ENCODE measurements at places on chromosomes 12 and 14.

DNA sequence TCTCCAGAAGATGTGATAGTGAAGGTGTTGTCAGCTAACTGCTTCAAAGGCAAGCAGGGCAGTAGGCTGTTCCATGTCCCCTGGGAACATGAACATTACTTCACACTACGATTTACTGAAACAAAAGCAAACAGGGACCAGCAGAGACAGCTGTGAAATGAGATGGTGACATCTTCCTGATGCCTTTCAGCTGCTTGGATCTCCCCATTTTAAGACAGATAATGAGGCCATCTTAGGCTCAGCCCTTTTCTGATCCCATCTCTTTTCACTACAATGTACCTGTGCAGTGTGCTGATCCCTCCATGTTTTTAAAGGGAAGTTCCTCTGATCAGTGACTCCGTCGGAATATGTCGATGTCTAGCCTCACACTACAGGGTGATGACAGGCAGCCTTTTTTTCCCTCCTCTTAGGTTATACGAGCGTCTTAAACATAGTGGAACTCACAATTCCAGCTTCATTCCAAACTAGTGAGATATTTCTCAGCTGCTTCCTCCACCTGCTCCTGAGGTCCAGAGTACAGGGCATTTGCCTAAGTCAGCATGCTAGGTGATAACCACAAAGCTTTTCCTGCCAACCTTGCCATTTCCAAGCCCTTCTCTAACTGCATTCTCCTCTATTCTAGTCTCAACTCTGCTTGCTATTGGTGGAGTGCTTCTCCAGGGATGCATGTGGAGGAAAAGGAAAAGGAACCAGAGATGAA lies 87.6 kb upstream of the EGLN3 start:
- H3K36me3 ChIP-seq = no peaks in the 10 kb centered on the region
- no peaks in the 10 kb centered on the region for H3K27me3 ChIP-seq
- DNase-seq = no peak
- no peak overlapping the region for H3K27ac ChIP-seq

- H3K27ac ChIP-seq = no peak overlapping the region
- no peaks in the 10 kb centered on the region for H3K4me1 ChIP-seq
- H3K4me3 ChIP-seq = no peak overlapping the region
- H3K27me3 ChIP-seq = no peaks in the 10 kb centered on the region
- DNase-seq = no peak
Measured at GRCh38 chr14:94864387-94865195, 94.7 kb upstream of the GSC start.

GRCh38 chr14:92451245-92451644 lies 62.3 kb upstream of the RIN3 start:
- no peak overlapping the region for H3K27ac ChIP-seq
- H3K36me3 ChIP-seq = no peaks in the 10 kb centered on the region
- H3K27me3 ChIP-seq = no peaks in the 10 kb centered on the region
- H3K4me3 ChIP-seq = no peak overlapping the region

GRCh38 chr14:95024380-95024779 lies 132.9 kb downstream of the DICER1 start:
- no peak overlapping the region for H3K27ac ChIP-seq
- H3K4me1 ChIP-seq = no peaks in the 10 kb centered on the region
- no peaks in the 10 kb centered on the region for H3K36me3 ChIP-seq
- no peak for DNase-seq

GRCh38 chr12:113227686-113228391 lies 6.6 kb downstream of the TPCN1 start:
- H3K27me3 ChIP-seq = no peaks in the 10 kb centered on the region
- no peak overlapping the region for H3K4me3 ChIP-seq
- peaks cover 46% of the 10 kb centered on the region for H3K36me3 ChIP-seq
- H3K4me1 ChIP-seq = peaks cover 25% of the 10 kb centered on the region
- DNase-seq = no peak

DNA sequence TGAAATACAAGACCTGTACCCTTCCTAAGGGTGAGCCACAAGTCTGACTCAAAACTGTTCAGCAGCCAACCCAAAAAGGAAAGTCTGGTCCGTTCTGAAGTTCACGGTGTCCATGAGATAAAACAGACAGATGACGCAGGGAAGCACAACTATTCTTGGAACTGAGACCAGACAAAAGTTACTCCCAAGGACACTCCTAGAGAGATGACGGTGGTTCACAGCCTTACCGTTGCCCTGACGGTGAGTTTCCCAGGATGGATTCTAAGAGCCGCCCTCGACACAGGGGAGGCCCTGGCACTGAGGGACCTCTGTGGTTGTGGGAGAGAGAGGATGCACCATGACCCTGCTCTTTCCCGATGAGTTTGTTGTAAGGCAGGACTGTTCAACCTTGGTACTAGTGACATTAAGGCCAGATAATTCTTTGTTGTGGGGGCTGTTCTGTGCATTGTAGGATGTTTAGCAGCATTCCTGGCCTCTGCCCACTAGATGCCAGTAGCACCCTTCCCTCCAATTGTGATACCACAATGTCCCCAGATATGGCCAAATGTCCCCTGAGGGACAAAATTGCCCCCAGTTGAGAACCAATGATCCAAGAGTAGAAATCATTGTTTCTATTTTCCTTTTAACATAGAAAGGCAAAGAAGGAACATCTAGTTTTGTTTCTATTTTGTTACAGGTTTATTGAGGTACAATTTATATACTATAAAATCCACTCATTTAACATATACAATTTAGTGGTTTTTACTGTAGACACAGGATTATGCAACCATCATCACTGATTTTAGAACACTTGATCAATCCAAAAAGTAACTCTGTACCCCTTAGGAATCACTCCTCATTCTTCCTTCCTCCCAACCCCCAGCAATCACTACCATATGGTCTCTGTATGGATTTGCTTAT lies 23.0 kb downstream of the OR10P1 start:
- no peak overlapping the region for H3K4me3 ChIP-seq
- H3K36me3 ChIP-seq = no peaks in the 10 kb centered on the region
- no peaks in the 10 kb centered on the region for H3K4me1 ChIP-seq
- H3K27ac ChIP-seq = no peak overlapping the region

DNA sequence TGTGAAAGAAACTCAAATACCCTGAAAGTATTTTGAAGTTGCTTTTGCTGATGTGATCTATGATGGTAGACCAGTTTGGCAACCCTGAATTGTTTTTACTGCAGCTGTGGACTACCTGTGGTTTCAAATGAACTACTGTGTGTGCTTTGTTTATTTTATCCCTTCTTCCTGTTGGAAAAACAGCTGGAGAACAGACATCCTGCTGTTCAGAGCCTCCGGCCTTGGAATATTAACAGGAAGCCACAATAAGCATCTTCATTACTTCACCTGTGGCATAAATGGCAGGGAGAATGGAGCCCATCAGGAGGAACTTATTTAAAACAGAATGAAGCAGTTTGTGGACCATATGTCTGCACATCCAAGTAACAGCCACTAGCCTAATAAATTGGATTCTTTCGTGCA lies 104.8 kb downstream of the DUSP6 start:
- H3K4me3 ChIP-seq = no peak overlapping the region
- H3K4me1 ChIP-seq = peaks cover 33% of the 10 kb centered on the region
- H3K36me3 ChIP-seq = no peaks in the 10 kb centered on the region
- H3K27ac ChIP-seq = no peak overlapping the region
- no peak for DNase-seq

Data from T-cell (primary cell).